ENCODE measurements at places on chromosomes 1 and 21. TPM values are rescaled to one million over a fixed set of nuclear protein-coding genes. Genes with fewer than 3 reads are reported as not detected.

GRCh38 chr1:70090141-70090540 is 115.2 kb downstream of the LRRC40 start:
- DNase-seq = no peak

DNA sequence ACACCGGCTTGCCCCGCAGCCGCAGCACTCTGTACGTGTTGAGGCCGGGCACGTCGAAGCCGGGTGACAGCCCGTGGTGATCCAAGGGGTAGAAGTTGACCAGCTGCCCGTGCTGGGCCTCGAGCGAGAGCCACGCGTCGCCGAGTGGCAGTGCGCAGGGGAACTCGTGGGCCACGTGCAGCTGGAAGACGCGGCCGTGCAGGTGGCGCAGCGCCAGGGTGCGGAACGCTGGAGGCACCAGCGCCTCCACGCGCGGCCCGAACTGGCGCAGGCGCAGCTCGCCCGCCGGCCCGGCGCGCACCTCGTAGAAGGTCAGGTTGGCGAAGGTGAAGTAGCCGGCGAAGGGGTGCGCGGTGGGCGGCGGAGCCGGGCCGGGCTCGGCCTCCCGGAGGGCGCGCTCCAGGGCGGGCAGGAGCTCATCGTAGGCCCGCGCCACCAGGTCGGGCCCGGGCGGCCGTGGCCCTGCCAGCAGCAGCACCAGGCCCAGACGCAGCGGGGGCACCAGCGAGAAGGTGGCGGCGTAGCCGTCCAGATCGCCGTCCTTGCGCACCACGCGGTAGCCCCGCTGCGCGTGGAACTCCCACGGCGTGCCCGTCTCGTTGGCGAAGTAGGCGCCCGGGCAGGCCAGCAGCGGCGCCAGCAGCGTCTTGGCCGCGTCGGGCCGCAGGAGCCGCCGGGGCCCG is 19.5 kb downstream of the LACTBL1 start:
- no peak for DNase-seq

DNA sequence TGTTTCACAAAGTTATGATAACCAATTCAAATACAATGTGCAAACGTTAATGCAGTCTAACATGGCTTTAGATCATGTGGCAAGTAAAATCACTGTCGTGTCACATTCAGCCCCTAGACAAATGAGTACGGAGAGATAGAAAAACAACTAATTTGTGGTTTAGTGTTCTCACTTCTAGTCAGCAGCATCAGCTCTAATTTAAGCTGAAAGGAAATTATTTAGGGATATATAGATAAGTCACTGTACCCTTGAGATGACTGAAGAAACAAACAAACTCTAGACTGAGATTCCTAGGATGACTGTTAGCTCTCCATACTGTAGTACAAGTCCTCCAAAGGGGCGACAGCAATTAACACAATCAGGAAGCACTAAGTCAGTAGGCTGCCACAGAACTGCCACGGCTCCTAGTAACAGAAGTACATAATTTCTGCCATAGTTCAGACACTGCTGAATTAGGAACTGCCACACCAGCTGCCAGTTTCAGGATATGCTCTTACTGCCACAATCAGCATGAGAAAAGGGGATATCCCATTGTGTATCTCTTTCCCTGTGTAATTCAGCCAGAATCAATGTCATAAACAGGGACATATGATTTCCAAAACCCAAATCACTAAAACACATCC is 150.4 kb upstream of the NEGR1 start:
- DNase-seq = no peak

DNA sequence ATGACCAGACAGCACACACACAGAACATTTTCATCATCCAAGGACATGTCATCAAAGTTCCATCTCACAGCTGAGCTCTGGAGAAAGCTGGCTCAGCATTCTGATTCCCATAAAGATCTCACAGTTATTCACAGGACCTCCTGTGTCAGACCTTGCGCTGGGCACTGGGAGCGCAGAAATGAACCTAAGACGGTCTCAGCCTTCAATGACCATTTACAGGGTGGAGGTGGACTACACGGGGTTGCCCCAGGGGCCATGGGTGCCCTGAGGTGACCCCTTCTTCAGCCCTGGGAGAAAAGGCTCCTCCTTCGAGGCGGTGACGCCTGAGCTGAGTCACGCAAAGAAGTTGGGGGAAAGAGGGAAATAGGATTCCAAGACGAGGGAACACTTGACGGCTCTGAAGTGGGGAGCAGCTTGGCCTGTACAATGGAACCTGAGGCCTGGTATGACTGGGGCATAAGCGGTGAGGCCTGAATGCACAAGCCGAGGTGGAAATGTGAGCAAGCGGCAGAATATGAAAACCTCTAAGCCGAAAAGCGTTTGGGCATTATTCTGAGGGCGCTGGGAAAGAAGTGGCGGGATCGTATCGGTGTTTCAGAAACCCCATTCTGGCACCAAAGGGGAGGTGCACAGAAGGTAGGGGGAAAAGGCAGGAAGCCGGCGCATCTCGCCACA is 797 bp downstream of the CC2D1B start:
- peak; percentile 80 for DNase-seq

DNA sequence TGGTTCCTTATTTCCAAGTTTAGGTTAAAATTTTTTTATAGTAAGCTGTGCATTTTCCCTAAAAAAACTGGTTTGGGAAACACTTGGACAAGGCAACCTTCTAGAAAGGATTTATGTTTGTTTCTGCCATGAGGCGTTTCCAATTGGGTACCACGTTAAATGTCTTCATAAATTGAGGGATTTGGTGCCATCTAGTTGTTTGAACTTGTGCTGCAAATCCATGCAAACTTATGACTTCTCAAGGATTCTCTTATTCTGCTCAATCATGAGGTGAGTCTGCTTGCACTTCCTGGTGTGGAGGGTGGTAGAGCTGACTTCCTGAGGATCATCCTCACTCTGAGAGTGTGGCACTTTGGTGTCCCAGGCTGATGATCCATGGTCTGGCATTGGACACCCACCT is 123.3 kb downstream of the PCNX2 start:
- DNase-seq = peak; percentile 15

GRCh38 chr1:107016376-107016978 is 40.0 kb upstream of the PRMT6 start:
- peak; percentile 22 for DNase-seq

DNA sequence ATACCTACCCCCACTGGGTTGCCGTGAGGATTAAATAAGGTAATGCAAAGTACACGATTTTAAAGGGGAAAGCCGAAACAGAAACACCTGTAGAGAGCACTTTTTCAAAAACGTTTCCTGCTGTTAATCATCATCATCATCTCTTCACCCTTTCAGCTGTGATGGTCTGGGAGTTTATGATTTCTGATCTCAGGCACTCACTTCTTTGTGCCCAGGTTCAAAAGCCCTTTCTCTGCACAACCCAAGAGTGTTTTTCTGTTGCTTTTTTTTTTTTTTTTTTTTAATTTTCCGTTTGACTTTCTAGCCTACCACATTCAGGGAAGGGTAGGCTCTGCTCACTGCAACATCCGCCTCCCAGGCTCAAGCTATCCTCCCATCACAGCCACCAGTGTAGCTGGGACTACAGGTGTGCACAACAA is 936 bp upstream of the UBXN11 start:
- no peak for DNase-seq

- no peak for DNase-seq
Measured at GRCh38 chr1:98322966-98323365, 338.6 kb upstream of the SNX7 start.

DNA sequence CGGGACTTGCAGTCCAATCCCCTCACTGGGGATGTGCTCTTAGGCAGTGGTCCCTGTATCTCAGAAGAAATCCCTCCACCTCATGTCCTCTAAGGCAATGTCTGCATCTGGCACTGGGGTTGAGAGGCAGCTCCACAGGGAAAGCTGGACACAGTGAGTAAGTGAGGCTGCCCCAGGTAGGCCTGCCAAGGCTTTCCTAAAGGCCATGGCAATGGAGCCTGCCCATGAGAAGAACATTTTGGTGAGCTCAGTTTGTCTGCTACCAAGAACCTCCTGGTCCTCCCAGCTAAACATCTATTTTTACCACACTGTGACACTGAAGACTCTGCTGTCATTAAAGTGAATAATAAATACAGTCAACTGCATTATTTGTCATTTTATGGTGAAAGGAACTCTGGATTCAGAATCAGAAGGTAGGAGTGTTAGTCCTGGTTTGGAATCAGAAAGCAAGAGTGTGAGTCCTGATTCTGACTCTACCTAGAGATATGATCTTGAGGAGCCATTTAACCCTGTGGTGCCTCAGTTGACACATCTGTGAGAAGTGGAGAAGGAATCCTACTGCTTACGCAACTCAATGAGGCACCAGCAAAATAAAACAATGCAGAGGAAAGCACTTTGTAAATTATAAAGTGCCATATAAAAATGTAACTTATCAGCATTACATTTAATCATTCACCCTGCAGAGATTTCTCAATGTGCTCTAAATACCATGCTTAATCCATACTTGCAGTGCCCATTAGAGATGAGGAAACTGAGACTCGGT is 41.0 kb downstream of the TBX15 start:
- DNase-seq = no peak

DNA sequence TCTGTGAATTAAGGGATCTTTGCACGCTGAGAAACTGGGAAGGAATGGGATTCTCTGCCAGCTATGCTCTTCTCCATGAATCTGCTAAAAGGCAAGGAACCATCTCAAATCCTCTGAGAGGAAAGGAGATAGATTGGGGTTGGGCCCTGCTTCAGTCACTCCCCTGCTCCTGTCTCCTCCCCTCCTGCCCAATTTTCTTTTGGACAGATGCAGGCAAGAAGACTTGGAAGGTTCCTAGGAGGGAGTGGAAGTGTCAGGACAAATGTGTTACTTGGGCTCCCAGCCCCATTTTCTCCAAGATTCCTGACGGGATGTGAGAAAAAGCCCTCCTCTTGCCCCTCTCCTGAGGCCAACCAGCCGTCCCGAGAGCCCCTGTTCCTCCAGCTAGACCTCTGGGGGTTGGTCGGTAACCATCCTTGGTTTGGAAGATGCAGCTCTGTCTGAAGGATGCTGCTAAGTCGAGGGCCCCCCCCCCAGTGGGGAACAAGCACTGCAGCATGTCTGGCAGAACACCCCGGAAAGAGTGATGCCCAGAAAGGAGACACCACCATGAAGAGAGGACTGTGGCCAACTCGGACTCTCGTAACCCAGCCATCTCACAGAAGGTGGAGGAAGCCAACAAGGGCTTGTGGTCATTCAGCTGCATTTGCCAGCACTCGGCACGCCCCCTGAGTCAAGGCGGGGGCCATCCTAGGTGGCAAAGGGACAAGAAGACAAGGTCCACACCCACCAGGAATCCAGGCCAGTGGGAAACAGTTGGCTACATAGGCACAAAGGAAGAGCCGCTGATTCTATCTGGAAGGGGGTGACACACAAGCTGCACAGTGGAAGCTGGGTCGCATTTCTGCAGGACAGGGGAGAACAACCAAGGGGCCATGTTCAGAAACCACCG is 43.7 kb downstream of the CDK18 start:
- no peak for DNase-seq

- no peak for DNase-seq
Measured at GRCh38 chr1:169683661-169684060, 27.8 kb downstream of the SELL start.

GRCh38 chr1:8004803-8005573 is 21.1 kb downstream of the ERRFI1 start:
- peak; percentile 79 for DNase-seq

Gene CD53
- total RNA-seq = 0.35 TPM
